Substantia nigra (tissue), 51 donors: ENCODE measurements at places on chromosomes 3 and 15.

- no peak for DNase-seq
These were observed 21.7 kb downstream of the CLDN11 start for GRCh38 chr3:170440344-170440743.

- DNase-seq, result no peak
These were observed 621.7 kb upstream of the AGTR1 start for GRCh38 chr3:148075771-148076716.

DNA sequence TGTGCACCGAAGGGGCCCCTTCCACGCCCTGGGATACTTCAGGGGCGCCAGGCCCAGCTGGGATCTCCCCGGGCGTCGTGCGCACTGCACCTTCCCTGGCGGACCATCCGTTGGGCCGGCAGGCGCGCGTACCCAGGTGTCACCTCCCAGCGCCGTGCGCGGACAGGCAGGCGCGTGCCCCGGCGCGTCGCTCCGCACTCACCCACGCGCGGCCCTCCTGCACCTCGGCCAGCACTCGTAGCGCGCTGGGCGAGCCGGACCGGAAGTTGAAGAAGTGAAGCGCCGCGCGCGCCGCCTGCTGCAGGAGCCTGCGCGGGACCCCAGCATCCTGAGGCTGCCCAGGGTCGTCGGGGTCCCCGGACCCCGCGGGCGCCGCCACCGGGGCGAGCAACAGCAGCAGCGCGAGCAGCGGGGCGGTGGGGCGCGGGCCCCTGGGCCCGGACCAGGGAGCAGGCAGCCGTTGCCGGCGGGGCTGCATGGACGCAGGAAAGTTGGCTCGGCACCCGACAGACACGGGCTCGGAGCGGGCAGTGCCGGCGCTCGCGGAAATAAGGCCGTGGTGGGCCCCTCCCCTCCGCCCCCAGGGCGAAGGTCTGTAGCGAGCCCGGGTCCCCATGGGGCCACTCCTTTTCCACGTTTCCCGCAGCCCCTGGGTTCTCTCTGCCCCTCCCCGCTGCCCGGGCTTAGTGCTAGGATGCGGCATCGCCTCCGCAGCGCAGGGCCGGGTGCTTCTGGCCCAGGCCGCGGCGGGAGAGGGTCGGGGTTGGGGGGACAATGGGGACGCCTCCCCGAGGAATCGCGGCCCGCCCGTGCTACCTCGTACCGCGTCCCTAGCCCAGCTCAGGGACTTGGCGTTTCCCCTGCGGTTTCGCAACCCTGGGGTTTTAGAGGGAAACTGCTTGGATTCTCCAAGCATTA is at the start of gene RARRES1:
Gene RARRES1, minus strand, starts transcription at position 520 of the 918 bp plus-strand sequence. Its CDS starts 42 bp downstream, at position 478.
- no peak for DNase-seq

DNA sequence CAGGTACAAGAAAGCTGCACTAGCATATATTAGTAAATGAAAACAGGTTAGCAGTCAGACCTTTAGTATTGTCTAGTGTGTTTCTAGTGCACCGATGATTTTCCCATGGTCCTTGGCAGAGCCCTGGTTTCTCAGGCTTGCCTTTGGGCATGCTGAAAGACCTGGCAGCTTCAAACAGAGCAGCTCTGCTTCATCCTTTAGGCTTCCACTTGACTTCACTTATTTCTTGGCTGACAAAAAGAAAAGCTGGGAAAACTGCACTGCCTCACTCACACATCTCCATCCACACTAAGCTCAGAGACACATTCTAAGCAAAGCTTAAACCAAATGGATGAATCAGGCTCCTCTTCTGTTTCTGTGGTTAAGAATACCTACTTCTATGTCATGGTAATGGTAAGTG is 374.8 kb upstream of the PDZRN3 start:
- no peak for DNase-seq

GRCh38 chr3:190436331-190436730 is 13.4 kb downstream of the TMEM207 start:
- DNase-seq, result no peak

DNA sequence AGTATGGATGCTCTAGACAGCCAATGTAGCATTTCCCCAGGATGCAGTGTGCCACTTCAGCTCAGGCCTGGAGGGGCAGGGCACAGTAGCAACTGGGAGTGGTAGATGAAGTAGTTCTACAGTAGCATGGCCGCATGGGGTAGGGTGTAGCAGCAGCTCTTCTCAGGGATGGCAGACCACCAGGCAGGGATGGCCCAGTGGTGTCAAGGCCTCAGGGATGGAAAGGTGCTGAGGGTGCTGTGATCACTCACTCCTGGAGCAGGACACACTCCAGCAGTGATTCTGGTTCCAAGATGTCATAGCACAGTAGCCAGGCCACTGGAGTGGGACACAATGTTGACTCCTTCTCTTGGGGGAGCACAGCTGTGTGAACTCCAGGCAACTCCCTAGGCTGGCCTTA is 210.9 kb upstream of the LYSMD4 start:
- no peak for DNase-seq

DNA sequence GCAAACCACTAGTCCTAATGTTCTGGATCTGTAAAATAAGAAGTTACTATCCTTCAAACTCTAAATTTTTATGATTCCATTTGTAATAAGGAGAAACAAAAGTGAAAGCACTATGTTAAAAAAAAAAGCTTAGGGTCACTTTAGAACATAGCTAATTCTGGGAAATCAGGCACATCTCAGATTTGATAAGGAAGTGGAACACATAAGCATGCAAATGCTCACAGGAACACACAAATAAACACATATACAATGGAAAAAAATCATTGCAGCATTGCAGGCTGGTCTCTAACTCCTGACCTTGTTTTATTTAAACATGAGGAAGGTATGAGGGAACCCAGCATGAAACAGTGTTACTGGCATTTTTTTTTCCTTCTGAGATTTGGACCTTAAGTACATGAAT is 63.2 kb upstream of the TNFSF10 start:
- no peak for DNase-seq

DNA sequence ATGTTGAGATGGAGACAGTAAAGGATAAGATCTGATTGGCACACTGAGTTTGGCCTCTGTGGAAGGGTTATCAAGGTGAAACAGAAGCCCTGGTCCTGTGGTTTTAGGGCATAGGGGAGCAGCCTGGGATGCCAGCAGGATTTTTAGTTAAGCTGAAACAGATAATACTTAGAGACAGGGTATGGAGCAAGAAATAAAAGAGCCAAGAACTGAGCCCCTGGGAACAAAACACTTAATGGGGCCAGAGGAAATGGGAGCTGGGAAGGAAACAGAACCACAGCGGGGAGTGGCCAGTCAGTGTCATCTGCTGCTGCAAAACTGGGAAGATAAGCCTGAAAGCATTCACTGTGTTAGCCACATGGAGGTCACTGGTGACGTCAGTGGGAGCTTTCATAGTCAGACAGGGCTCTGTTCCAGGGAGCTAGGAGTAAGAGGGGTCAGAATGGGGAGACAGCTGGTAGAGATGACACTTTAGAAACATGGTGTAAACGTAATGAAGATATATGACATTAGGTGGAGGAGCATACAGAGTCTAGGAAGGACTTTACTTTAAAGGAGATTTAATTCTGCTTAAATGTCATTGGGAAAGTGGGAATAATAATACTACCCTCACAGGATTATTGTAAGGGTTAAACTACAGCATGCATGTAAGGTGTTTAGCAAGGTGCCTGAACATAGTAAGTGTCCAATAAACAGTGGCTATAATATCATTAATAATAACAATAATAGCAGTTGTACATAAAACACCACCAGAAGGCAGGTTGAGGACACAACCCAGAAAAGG is 172.7 kb upstream of the CTNNB1 start:
- no peak for DNase-seq

GRCh38 chr3:78277801-78278200 is 1237.9 kb downstream of the ROBO2 start:
- no peak for DNase-seq

DNA sequence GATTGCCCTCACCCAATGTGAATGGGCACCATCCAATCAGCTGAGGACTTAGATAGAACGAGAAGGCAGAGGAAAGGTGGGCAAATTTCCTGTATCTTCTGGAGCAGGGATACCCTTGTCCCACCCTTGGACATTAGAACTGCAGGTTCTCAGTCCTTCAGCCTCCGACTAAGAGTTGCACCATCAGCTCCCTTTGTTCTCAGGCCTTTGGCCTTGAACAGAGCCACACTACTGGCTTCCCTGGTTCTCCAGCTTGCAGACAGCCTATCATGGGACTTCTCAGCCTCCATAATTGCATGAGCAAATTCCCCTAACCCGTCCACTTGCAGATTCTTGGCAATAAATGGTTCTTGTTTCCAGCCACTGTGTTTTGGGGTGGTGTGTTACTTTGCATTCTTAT is 102.4 kb downstream of the LSM3 start:
- DNase-seq, result no peak

- no peak for DNase-seq
These were observed 160.2 kb upstream of the RASGRP1 start for GRCh38 chr15:38724827-38725226.

DNA sequence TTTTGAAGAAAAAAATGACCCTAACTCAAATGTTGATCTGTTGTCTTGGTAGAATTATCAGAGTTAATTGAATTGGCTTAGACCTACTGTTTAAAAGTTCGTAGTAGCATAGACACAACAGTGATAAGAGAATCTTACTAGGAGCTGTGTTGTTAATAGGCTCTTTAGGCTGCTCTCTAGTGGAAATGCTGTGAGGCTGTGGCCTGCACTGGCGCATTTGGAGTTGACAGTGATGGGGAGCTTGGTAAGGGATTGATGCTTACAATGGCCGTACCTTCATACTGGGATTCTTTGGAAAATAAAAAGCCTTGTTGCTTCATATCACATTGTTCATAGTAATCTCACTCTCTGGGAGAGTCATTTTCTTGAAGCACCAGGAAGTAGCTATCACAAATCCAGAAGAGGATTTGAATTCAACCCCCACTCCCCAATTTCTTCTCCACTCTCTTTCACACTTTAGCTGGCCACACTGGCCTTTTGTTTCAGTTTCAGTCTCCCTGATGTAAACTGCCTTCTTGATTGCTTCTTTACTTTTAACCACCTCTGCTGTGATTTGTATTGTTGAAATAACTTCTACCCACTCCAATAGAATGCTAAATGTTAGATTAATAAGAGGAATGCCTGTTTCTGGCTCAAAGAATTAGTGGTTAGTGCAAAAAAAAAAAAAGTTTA is 56.6 kb downstream of the CEP63 start:
- no peak for DNase-seq
